ENCODE measurements at places on chromosomes 5 and 9.

DNA sequence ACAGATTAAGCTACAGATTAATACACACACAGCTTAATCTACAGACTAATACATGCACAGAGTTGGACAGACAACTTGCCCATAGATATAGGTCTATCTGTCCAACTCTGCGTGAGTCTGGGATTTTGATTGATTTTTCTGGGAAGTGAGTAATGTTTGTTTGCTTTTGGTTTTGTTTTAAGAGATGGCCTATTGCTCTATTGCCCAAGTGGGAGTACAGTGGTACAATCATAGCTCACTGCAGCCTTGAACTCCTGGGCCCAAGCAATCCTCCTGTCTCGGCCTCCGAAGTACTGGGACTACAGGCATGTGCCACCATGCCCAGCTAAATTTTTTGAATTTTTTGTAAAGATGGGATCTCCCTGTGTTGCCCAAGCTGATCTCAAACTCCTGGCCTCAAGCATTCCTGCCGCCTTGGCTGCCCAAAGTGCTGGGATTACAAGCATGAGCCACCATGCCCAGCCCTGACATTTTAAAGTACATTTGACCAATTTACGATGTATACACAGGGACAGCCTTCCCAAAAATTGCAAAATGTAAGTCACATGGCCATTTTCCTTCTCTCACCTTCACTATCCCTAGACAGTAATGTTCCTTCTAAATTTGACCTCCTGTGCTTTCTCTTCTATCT, 50.8 kb downstream of the PAPPA start:
- no peak overlapping the region for H3K4me3 ChIP-seq
- H3K36me3 ChIP-seq, result no peaks in the 10 kb centered on the region
- H3K27ac ChIP-seq, result no peak overlapping the region
- no peak for DNase-seq
- H3K27me3 ChIP-seq, result no peaks in the 10 kb centered on the region
- no peaks in the 10 kb centered on the region for H3K4me1 ChIP-seq

GRCh38 chr9:17799369-17799768, 220.5 kb downstream of the SH3GL2 start:
- no peak overlapping the region for H3K4me3 ChIP-seq
- no peaks in the 10 kb centered on the region for H3K4me1 ChIP-seq
- no peak overlapping the region for H3K27ac ChIP-seq
- H3K27me3 ChIP-seq, result no peaks in the 10 kb centered on the region
- no peaks in the 10 kb centered on the region for H3K36me3 ChIP-seq

DNA sequence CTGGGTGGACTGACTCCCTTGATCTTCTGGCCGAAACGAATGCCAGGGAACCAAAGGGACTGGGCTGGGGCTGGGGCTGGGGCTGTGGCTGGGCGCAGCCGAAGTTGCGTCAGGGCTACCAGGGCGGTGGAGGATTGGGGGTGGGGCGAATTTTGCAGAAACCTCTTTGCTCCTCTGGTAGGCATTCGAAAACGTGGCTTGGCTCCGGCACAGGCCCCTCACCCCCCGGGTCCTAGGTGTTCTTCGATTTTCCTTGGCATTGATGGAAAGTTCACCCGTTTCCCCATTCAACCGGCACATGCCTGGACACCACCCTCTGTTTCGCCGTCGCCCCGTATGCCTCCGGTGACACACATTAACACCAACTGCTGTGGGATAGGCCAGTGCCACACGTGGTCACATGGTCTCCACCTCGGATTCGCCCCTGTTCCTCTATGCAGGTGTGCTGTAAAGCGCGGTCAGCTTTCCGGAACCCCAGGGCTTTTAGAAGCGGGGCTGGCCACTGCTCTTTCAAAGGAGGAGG, 477.1 kb downstream of the SPATA31A7 start:
- H3K36me3 ChIP-seq, result peaks cover 7% of the 10 kb centered on the region
- no peak overlapping the region for H3K27ac ChIP-seq
- peak; percentile 3 for DNase-seq
- H3K4me3 ChIP-seq, result no peak overlapping the region
- H3K27me3 ChIP-seq, result no peaks in the 10 kb centered on the region

DNA sequence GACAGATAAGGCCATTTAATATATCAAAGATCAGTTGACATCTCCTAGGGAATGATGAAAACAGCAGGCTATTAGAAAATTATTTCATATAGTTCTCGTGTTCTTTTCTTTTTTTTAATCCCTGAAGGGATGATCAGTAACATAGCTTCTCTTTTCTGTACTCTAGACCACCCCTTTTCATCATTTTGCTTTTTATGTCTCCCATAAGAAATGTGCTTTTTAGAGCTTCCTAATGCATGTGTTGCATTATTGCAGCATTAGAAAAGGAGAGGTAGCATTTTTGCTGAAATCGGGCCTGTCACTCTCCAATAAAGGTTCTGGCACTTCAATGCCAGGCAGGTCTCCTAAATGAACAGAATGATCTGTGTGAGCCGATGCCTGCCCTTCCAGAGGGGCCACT, 143.3 kb downstream of the NTRK2 start:
- no peak overlapping the region for H3K4me3 ChIP-seq
- H3K27me3 ChIP-seq, result peaks cover 6% of the 10 kb centered on the region
- no peak overlapping the region for H3K27ac ChIP-seq
- no peak for DNase-seq
- no peaks in the 10 kb centered on the region for H3K36me3 ChIP-seq

DNA sequence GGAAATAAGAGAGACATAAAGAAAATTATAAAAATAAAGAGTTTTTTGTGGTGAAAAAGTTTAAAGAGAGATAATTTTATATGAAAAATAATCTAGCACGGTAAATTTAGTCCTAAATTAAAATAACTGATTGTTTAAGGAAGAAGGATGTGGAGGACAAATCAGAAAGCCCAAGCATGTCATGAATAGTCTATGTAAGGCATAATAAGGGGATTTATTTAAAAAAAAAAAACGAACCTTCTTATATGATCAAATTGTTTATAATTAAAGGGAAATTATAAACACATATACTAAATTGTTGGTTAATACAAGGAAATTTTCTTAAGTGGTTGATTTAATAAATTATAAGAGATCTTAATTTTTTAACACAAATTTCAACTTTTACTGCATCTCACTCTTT, 551.8 kb upstream of the TYRP1 start:
- H3K36me3 ChIP-seq, result no peaks in the 10 kb centered on the region
- H3K4me3 ChIP-seq, result no peak overlapping the region
- DNase-seq, result no peak
- no peak overlapping the region for H3K27ac ChIP-seq

DNA sequence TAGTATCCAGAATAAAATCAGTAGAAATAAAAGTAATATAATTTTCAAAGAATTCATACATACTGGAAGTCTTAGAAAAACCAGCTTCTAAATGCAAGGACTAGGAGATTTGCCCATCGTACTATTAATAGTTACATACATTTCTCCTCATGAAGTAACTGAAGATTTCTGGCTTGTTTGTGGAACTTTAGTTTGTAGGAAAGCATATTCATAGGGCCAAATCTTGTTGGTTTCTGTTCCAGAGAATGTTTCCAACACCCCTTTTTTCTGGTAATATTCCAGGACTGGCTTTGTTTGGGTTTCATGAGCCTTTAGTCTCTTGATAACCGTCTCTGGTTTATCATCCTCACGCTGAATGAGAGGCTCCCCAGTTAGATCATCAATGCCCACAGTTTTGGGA, 66.3 kb upstream of the TJP2 start:
- H3K27ac ChIP-seq, result no peak overlapping the region
- no peak for DNase-seq
- H3K4me1 ChIP-seq, result no peaks in the 10 kb centered on the region
- no peak overlapping the region for H3K4me3 ChIP-seq
- no peaks in the 10 kb centered on the region for H3K27me3 ChIP-seq

DNA sequence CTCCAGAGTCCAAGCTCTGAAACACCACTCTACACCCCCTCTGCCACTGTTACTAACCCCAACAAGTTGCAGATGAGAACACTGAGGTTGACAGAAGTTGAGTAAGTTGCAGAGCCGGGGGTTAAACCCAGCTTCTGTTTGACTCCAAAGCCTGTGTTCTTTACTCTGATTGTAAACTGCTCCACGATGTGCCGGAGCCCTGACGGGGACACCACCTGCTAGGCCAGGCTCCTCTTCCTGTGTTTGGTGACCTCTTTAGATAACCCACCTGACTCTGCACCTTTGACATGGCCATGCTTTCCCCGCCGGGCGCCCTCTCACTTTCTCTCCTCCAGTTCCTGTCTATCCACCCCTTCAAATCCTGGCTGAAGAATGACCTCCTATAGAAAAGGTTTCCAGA, 96.7 kb downstream of the PAX5 start:
- H3K4me1 ChIP-seq, result peaks cover 6% of the 10 kb centered on the region
- H3K36me3 ChIP-seq, result no peaks in the 10 kb centered on the region
- H3K27ac ChIP-seq, result no peak overlapping the region
- H3K27me3 ChIP-seq, result peaks cover 14% of the 10 kb centered on the region
- no peak for DNase-seq

DNA sequence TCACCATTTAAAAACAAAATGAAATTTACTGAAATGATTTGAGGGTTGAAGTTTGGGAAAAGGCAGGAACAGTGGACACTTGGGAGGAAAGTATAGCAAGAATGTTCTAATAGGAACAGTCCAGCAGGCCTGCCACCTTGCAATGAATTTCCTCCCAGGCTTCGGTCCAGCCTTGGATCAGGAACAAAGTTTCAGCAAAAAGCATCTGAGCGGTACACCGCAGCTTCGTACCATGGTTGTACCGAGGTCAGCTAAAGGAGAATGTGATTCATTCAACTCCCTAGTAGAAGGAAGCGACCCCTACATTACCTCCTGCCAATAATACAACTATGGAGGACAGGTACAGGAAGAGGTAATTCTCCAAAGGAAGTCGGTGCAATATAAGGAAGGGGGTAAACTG, 111.4 kb downstream of the ENC1 start:
- no peak for DNase-seq
- H3K36me3 ChIP-seq, result no peaks in the 10 kb centered on the region
- H3K4me1 ChIP-seq, result no peaks in the 10 kb centered on the region
- H3K27me3 ChIP-seq, result peaks cover 9% of the 10 kb centered on the region

DNA sequence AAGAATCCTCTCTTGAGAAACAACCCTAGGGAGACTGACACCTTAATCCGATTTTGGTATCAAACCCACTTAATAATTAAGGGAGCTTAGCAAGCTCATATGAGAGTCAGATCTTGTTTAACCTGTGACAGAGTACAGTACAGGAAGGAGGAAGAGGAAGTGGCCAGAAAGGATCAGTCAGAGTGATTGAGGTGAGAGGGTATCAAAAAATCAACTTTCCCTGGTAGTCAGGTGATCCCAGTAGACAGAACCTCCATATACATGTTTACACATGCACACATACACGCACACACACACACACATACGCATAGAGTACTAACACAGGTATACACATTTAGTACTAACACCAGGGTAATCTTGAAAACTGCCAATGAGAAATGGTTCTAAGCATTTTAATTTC, 56.8 kb downstream of the GLIS3 start:
- no peak overlapping the region for H3K4me3 ChIP-seq
- DNase-seq, result no peak
- no peak overlapping the region for H3K27ac ChIP-seq
- H3K27me3 ChIP-seq, result no peaks in the 10 kb centered on the region
- peaks cover 5% of the 10 kb centered on the region for H3K4me1 ChIP-seq
- H3K36me3 ChIP-seq, result no peaks in the 10 kb centered on the region

DNA sequence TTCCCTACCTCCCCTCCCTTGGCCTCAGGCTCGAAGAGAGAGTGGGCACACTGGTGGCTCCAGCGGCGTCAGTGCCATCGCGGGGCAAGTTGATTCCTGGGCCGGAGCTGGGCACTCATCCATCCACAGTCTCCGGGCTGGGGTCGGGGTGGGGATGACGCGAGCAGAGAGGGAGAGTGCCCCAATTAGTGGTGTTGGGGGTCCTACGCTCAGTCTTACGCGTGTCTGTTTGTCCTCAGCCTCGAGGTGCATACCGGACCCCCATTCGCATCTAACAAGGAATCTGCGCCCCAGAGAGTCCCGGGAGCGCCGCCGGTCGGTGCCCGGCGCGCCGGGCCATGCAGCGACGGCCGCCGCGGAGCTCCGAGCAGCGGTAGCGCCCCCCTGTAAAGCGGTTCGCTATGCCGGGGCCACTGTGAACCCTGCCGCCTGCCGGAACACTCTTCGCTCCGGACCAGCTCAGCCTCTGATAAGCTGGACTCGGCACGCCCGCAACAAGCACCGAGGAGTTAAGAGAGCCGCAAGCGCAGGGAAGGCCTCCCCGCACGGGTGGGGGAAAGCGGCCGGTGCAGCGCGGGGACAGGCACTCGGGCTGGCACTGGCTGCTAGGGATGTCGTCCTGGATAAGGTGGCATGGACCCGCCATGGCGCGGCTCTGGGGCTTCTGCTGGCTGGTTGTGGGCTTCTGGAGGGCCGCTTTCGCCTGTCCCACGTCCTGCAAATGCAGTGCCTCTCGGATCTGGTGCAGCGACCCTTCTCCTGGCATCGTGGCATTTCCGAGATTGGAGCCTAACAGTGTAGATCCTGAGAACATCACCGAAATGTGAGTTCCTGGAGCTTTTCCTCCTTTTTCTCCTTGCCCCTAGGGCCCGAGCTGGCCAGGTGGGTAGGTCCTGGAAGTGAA, 861 bp downstream of the NTRK2 start:
- no peaks in the 10 kb centered on the region for H3K36me3 ChIP-seq
- no peak for DNase-seq
- H3K27me3 ChIP-seq, result peaks cover 63% of the 10 kb centered on the region
- H3K4me1 ChIP-seq, result peaks cover 20% of the 10 kb centered on the region
- H3K4me3 ChIP-seq, result peak overlapping the region; percentile 56
- no peak overlapping the region for H3K27ac ChIP-seq

DNA sequence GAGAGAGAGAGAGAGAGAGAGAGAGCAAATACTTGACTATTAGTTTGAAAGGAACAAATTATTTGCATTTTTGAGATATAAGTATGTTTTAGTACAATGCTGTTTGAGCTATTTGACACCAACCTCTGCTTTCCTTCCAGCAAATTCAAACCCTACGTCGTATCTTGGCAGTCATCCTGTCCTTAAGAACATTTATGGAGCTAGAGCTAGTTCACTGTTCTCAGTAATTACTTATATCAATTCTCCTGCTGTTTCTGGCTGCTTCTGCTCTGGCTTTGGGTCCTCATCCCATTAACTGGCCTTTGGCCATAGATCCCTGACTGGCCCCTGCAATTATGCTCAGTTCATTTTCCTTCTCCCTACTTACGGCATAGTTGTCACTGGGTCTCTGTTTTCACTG, 19.9 kb upstream of the ERAP2 start:
- peaks cover 3% of the 10 kb centered on the region for H3K4me1 ChIP-seq
- H3K36me3 ChIP-seq, result no peaks in the 10 kb centered on the region
- H3K4me3 ChIP-seq, result no peak overlapping the region
- peaks cover 4% of the 10 kb centered on the region for H3K27me3 ChIP-seq

GRCh38 chr5:153533546-153533945, 43.1 kb downstream of the GRIA1 start:
- no peak overlapping the region for H3K4me3 ChIP-seq
- no peaks in the 10 kb centered on the region for H3K36me3 ChIP-seq
- no peak for DNase-seq
- no peaks in the 10 kb centered on the region for H3K27me3 ChIP-seq
- H3K4me1 ChIP-seq, result no peaks in the 10 kb centered on the region
- H3K27ac ChIP-seq, result no peak overlapping the region

GRCh38 chr9:94081435-94081834, 2.8 kb upstream of the PTPDC1 start:
- no peaks in the 10 kb centered on the region for H3K27me3 ChIP-seq
- H3K27ac ChIP-seq, result no peak overlapping the region
- peaks cover 16% of the 10 kb centered on the region for H3K4me1 ChIP-seq

GRCh38 chr5:134937526-134937925, 30.2 kb upstream of the CATSPER3 start:
- no peak overlapping the region for H3K27ac ChIP-seq
- DNase-seq, result no peak
- H3K27me3 ChIP-seq, result no peaks in the 10 kb centered on the region

GRCh38 chr9:3569529-3569928, 43.7 kb upstream of the RFX3 start:
- H3K36me3 ChIP-seq, result no peaks in the 10 kb centered on the region
- H3K27ac ChIP-seq, result no peak overlapping the region
- no peaks in the 10 kb centered on the region for H3K4me1 ChIP-seq
- no peak overlapping the region for H3K4me3 ChIP-seq
- no peak for DNase-seq
- H3K27me3 ChIP-seq, result no peaks in the 10 kb centered on the region
